ENCODE measurements at places on chromosomes 4 and X.

DNA sequence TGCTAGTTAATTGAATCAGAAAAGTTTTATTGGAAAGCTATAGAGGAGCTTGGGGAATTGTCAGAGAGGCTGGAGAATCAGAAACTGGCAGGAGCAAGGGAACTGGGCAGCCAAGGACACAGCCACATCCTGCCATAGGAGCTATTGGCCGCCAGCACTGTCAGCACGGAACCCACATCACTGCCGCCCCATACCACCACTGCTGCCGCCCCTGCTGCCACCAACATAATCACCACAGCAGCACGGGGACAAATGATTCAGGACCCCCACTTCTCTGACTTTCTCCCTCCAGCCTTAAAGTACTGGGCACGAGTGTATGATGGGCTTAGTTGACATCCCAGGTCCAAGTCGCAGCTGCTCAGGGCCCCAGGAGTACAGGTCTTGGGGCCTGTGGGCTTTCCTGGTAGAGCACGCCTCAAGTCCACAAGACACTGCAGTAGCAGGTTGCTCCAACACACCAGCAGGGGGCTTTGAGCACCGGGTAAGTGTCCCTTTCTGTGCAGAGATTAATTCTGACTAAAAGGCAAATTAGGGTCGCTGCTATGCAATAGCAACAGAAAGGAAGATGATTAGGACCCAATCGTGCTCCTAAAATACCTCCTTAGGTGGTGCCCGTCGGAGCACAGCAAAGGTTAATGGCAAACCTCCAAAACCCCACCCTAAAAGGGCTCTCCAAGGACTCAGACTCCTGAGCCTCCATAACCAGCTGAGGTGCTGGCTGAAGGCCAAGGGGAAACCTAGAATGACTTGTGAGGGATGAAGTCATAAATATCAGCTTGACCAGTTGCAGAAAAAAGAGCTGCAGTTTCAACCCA is 6.9 kb downstream of the PJA1 start:
- peak; percentile 20 for DNase-seq

- DNase-seq = no peak
These were observed 498.9 kb downstream of the GLUD2 start for GRCh38 chrX:121546317-121546716.

DNA sequence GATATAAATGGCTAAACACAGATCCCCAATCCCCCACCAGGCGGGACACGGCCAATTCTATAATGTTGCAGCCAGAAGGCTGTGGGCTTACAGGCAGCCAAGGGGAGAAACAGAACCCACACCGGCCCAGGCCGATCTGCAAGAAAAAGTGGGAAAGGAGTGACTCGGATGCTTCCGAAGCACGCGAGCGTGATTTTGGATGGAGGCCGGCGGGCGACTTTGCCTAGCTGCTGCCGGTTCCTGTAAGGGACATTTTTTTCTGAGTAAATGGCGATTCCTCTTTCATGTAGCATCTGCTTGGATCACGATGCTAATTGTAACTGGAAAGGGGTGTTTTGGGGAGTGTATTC is 470.2 kb downstream of the PCDH19 start:
- DNase-seq = no peak

- no peak for DNase-seq
These were observed 1.6 kb downstream of the TMEM187 start for GRCh38 chrX:153974003-153974725.

- no peak for DNase-seq
These were observed 120.2 kb upstream of the PSAPL1 start for GRCh38 chr4:7554905-7555304.

DNA sequence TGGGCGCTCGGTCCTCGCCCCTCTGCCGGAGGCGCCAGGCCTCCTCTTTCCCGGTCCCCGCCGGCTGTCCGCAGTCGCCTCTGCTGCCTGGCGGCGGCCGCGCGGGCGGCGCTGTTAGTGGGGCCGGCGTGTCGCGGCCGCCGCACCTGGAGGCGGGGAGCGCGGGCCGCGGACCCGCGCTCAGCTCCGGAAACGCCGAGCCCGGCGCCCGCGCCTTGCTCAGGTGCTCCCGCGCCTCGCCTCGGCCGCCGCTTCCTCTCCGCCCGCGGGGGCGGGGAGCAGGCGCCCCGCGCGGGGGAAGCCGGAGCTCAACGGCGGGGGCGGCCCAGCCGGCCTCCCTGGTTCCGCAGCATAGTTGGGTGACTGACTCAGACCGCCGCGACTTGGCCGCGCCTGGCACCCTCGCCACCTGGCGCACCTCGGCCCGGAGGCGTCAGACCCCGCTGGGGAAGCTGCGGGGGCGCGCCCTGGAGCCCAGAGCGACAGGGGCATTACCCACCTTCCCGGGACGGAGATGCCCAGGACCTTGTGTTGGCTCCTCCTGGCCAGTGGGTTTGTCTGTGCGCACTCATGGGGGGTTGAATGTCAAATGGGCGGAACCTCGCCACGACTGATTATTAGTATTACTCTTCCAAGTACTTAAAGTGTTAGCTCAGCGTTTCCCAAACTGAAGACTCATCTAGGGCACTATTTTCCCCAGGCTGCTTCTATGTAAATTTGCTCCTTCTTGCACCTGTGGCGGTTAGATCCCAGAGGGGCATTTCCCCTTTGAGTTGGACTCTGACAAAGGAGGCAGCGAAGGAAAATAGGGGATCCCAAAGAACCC is at the start of gene ARAP2:
Gene ARAP2, minus strand, starts transcription at position 258 of the 826 bp plus-strand sequence. CDS start 15,028 bp downstream, outside the sequence.
- peak; percentile 69 for DNase-seq

DNA sequence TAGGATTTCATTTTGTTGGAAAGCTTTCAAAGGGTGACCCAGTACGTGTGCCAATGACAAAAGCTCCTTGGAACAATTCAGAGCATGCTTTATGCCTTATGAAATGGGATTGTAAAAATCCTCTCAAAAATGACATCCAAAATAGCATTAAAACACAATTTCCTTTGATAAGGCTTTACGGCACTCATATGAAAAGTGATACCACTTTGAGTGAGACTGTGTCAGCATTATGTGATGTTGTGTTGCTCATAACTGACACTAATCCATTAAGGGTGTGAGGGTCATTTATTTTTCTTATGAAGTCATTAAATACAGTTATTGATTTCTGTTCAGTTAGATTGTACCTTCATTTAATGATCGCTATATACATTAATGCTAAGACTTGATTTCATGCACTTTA is 250.2 kb downstream of the TENM3 start:
- DNase-seq = no peak

- DNase-seq = no peak
These were observed 20.4 kb downstream of the POF1B start for GRCh38 chrX:85359051-85359450.

GRCh38 chr4:142846729-142847596 is 862 bp upstream of the INPP4B start:
- no peak for DNase-seq

GRCh38 chr4:185772391-185773093 is 39.5 kb downstream of the SORBS2 start:
- DNase-seq = no peak

DNA sequence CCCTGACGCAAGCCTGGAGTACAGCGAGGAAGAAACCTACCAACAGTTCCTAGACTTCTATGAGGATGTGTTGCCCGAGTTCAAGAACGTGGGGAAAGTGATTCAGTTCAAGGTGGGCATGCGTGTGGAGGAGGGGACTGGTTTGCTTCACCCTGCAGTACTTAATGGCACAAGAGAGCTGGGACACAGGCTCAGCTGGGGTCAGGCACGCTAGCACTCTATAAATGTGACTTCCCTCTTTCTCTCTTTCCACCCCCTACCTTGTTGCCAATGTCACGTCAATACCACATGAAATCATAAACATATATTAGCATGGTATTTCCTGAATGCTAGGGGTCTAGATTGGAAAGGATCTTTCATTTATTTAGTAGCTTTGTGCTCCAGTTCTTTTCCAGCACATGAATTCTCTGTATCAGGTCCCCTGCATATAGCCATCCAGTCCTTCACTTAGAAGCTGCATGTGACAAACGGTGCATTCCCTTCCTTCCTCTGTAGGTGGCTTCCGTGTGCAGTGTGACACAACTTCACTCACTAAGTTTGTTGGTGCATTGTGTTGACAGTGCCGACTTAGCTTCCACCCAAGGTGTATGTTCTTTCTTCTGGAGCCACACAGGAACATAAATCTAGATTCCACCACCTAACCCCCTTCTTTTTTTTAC is 25.6 kb downstream of the ZRSR2 start:
- DNase-seq = peak; percentile 26

GRCh38 chrX:151042842-151043241 is 59.7 kb downstream of the HMGB3 start:
- DNase-seq = no peak
